ENCODE measurements at places on chromosomes 7 and 10. TPM values are rescaled to one million over a fixed set of nuclear protein-coding genes. Genes with fewer than 3 reads are reported as not detected.
A peak's percentile ranks its signal among the peaks of the same experiment; 100 is the strongest.

- DNase-seq = no peak
Observed at GRCh38 chr10:34607894-34608293, 207.2 kb downstream of the PARD3 start.

GRCh38 chr10:124221356-124222317 is 128.2 kb upstream of the CHST15 start:
- DNase-seq = no peak

- DNase-seq = no peak
Observed at GRCh38 chr10:48740015-48740707, 55.5 kb downstream of the WDFY4 start.

DNA sequence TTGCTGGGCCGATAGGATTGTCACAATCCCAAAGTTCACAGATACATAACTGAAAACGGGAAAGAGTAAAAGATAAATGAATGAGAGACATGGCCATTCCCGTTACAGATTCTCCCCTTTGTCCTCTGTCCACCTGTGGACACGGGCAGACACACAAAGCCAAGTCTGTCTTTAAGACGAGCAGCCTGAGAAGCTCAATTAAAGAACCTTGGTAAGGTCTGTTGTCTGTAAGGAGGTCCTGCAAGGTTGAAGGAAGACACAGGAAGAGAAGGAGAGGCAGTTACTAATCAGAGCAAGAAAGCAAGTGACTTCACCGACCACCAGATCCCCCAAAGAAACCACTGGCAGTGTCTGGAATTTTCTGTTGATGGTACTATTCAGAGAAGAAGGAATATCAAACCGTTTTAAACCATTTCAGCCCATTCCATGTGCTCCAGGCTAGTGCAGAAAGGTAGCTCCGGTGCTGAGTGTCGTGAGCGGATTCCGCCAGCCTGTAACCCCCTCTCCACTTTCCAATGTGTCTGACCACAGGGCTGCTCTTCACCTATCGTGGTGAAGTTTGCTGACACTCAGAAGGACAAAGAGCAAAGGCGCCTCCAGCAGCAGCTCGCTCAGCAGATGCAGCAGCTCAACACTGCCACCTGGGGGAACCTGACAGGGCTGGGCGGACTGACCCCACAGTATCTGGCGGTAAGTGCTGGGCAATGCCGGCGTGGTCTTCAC is 252.6 kb downstream of the CELF2 start:
- DNase-seq = peak; percentile 19

- DNase-seq = no peak
Observed at GRCh38 chr7:151244196-151244840, 4.2 kb downstream of the SMARCD3 start.

- no peak for DNase-seq
Observed at GRCh38 chr10:86461963-86462804, 59.4 kb downstream of the WAPL start.

DNA sequence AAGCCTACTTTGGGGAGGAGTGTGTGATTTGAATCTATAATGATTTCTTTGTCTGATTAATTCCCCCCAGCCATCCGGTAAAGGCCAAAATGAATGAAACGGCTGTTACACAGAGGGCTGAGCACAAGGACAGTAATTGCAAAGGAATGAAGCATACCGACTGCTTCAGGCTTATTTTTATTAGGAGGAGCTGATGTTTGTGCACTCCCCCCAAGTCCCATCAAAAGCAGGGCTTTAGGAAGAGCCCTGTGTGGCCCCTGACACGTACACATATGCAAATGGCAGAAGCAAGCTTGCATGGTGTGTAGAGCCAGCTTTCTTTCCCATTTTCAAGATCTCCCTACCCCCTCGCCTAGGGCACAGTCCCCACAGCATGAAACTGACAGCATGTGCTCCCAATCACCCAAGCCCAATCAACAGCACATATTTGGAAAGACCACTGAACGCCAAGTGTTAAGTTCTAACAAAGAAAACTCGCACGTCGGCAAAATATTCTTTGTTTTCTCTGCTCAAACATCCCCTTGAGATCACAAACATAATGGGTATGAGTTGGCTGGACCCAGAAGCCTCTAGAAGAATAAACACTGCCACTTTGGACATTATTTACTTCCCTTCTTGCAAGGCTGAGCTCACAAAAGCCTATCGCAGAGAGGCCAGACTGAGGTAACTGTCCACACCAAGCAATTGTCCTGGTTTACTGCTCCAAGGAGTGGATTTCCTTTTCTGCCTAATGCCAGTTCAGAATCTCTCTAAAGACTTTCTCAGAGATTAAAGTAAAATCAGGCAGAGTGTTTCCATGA is 143.0 kb downstream of the CUBN start:
- no peak for DNase-seq

DNA sequence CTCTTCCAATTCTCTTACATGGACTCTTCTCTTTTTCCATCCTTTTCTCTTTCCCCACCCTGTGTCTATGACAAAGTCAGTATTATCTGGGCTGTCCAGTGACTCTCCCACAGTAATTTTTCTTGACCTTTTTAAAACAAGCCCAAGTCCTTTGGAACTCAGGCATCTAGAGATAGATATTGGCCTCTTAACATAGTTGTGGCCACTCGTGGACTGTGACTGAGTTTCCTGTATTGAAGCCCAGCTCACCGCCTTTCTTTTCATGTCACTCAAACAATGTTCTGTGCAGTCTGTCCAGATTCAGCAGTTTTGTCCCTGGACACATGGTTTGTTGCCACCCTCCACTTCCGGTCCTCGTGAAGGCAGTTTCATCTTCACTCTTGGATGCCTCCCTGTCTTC is 110.9 kb upstream of the CDC14C start:
- DNase-seq = no peak

DNA sequence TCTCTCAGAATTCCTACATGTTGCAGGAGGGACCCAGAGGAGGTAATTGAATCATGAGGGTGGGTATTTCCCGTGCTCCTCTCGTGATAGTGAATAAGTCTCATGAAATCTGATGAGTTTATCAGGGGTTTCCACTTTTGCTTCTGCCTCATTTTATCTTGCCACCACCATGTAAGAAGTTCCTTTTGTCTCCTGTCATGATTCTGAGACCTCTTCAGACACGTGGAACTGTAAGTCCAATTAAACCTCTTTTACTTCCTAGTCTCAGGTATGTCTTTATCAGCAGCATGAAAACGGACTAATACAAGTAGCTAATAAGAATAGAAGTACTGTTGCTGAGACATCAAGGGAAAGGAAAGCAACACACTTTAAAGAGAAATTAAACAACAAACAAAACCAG is 143.4 kb downstream of the CCDC71L start:
- no peak for DNase-seq

DNA sequence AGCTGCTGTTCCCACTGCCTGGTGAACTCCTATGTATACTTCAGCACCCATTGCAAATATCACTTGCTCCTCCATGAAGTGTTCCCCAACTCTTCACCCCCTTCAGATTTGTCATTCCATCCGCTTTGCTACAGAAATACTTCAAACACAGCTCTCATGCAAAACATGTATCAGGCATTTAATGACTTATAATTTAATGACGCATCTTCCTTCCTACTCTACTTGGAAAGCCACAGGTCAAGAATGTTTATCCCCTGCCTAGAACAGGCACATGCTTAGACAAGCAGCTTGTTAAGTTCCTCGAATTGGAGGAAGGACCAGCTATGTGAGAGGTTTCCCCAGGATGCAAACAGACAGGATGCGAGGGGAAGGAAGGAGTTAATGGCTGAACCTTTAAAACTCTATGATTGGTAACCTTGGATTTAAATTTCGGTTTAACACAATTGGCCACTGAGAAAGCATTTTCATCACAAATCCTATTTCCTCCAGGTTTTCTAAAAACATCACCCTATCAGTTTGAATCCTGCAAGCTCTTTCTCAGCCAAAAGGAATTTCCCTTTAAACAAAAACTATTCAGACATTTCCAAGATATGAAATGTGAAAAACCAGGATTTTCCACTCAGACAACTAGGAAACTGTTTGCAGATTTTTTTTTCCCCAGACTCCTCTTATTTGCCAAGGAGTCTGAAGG is 11.5 kb downstream of the CREB3L2 start:
- peak; percentile 98 for DNase-seq

- no peak for DNase-seq
Observed at GRCh38 chr10:82068501-82068900, 193.5 kb downstream of the NRG3 start.

- no peak for DNase-seq
Observed at GRCh38 chr10:74623786-74624185, 202.6 kb upstream of the KAT6B start.

DNA sequence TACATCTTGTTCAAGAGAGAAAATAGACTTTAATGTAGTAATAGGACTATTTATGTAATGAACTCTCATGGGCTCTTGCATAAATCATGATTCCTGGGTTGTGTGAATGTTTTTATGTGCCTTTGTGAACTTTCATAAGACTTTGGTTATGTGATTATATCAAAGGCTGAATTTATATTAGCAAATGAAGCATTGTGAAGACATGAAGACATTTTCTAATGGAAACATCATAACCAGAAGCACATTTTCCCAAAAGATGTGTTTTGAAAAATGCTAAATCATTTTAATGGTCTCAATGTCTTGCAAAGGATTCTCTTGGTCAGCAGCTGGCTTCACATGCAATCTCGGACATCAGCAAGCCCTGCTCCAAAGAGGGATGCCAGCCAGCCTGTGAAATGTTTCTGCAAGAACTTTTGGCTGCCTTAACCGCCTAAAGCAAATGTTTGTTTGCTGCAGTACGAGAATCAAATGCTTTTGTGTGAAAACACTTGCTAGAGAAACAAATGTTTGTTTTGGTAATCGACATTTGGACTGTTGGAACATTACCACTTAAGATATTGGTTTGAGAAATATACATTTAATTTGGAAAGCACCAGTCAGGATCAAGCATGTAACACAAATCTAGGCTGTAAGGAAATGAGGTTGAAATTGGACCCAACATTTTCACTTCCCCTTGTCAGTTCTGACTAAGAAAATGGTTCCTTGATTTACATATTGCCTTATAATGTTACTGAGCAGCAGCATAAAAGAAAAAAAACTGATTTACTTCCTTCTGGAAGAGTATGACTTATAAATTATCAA is 102.1 kb downstream of the RTKN2 start:
- DNase-seq = no peak

The PLEKHS1 gene
- not detected for total RNA-seq

The PDE6C gene
- total RNA-seq = not detected

The FAM25A gene
- not detected for total RNA-seq

The GALNT17 gene
- not detected for total RNA-seq

The RELN gene
- total RNA-seq = 7.9 TPM

The MYO3A gene
- not detected for total RNA-seq

The SPDYE11 gene
- not detected for total RNA-seq

The HOXA6 gene
- total RNA-seq = 0.42 TPM

The ECHDC3 gene
- total RNA-seq = 4.2 TPM

Data from pulmonary artery endothelial cell (primary cell).